ENCODE measurements at places on chromosomes 3 and 15. TPM values are rescaled to one million over a fixed set of nuclear protein-coding genes. Genes with fewer than 3 reads are reported as not detected.

- no peaks in the 10 kb centered on the region for H3K36me3 ChIP-seq
- no peak for DNase-seq
- H3K4me1 ChIP-seq: no peaks in the 10 kb centered on the region
- no peaks in the 10 kb centered on the region for H3K27me3 ChIP-seq
- H3K27ac ChIP-seq: no peak overlapping the region
- no peak overlapping the region for H3K4me3 ChIP-seq
Measured at GRCh38 chr3:8413337-8413926, 88.2 kb upstream of the LMCD1 start.

DNA sequence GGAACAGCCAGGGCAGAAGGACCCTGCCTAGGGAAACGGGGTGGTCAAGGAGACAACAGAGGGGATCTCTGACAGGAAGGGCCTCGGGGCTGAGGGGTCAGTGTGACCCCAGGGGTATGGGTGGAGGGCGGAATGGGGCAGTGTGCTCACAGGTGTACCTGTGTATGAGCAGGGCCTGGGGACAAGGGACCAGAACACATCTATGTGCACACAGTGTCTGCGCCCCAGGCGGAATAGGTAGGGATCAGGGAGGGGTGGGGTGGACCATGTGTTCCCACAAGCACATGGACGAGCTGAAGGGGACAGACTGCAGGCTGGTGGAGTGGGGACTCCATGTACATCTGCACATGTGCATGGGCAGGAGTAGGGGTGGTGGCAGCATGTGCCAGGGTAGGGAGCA is 5.0 kb upstream of the TLR9 start:
- H3K4me1 ChIP-seq: 0 out of 2 replicates have a peak, but pooled peaks cover 2% of the 10 kb centered on the region
- DNase-seq: peak; percentile 26
- peaks cover 7% of the 10 kb centered on the region for H3K36me3 ChIP-seq
- H3K27ac ChIP-seq: no peak overlapping the region
- H3K4me3 ChIP-seq: no peak overlapping the region

- H3K4me3 ChIP-seq: no peak overlapping the region
- no peaks in the 10 kb centered on the region for H3K27me3 ChIP-seq
- no peak for DNase-seq
- H3K4me1 ChIP-seq: no peaks in the 10 kb centered on the region
- no peaks in the 10 kb centered on the region for H3K36me3 ChIP-seq
- no peak overlapping the region for H3K27ac ChIP-seq
Measured at GRCh38 chr3:119375510-119375909, 81.3 kb downstream of the ARHGAP31 start.

- H3K4me3 ChIP-seq: peak overlapping the region; percentile 93
- no peaks in the 10 kb centered on the region for H3K27me3 ChIP-seq
- peak; percentile 81 for DNase-seq
- H3K27ac ChIP-seq: peak overlapping the region; percentile 7
- H3K4me1 ChIP-seq: peaks cover 44% of the 10 kb centered on the region
Measured at GRCh38 chr3:128487813-128488635, 5.0 kb downstream of the GATA2 start.

DNA sequence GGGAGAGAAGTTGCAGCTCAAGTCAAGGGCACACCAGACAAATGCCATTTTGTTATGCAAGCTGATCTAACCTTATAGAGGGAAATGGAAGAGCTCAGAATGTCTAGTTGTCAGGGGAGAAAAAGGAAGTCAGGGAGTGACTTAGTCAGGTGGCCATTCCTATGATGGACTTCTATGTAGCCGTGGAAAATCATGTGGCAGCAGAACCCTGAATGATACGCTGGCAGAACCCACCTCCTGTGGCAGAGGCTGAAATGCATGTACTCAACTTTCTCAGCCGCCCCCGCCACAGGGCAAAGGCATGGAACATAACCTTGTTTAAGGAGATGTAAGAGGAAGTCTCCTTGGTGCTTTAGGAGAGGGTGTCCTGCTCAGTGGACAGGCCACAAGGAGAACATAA is 37.7 kb upstream of the PARL start:
- no peaks in the 10 kb centered on the region for H3K27me3 ChIP-seq
- peaks cover 55% of the 10 kb centered on the region for H3K36me3 ChIP-seq
- H3K27ac ChIP-seq: no peak overlapping the region

- H3K36me3 ChIP-seq: no peaks in the 10 kb centered on the region
- no peak for DNase-seq
- H3K27ac ChIP-seq: no peak overlapping the region
Measured at GRCh38 chr3:59566481-59566975, 516.7 kb upstream of the CFAP20DC start.

The APBA2 gene
- total RNA-seq: not detected

The SERINC4 gene
- total RNA-seq: 0.46 TPM

- H3K36me3 ChIP-seq: no peaks in the 10 kb centered on the region
- H3K27ac ChIP-seq: no peak overlapping the region
- H3K27me3 ChIP-seq: no peaks in the 10 kb centered on the region
- no peak for DNase-seq
- H3K4me3 ChIP-seq: no peak overlapping the region
Measured at GRCh38 chr15:41856262-41856661, 17.6 kb downstream of the PLA2G4B start.
